ENCODE measurements at places on chromosomes 12 and 14. TPM values are rescaled to one million over a fixed set of nuclear protein-coding genes. Genes with fewer than 3 reads are reported as not detected.
A peak's percentile ranks its signal among the peaks of the same experiment; 100 is the strongest.

The OR4M1 gene
- total RNA-seq = not detected

The CISTR gene
- total RNA-seq = 1.4 TPM

The GSG1 gene
- total RNA-seq = not detected

GRCh38 chr14:71004481-71004880 is 97.2 kb downstream of the PCNX1 start:
- no peak for DNase-seq

GRCh38 chr12:113285679-113286610 is 49.0 kb downstream of the SLC8B1 start:
- no peak for DNase-seq

DNA sequence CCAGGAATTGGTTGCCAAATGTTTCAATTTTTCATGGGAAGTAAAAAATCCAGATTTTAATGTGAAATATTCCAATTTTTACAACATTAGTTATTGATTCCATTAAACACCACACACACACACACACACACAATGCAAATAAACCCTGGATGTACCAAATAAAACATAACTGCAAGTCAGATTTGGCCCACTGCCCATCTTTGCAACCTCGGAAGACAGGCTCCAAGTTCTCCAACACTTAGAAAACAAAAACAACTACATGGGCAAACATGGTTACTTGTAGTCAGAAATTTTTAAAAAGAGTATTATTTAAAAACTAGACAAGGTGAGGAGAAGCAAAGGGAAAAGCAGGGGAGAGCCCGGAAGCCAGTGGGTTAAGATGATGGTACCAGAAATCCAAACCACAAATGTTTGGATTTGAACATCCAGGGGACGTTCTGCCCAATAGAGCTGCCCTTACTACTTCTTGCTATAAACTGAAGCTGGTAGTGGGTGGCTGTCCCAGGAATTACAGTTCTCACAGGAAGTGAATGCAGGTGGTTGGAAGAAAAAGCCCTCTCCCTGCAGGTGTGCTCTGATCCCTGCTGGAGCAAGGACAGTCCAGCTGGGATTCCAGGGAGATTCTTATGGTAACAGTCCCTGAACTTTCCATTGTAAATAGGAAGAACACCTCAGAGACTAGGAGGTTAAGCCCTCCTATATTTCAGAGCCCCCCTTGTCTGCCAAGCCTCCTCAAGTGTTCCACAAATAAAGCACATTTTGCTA is 111.7 kb downstream of the SLC25A21 start:
- no peak for DNase-seq

DNA sequence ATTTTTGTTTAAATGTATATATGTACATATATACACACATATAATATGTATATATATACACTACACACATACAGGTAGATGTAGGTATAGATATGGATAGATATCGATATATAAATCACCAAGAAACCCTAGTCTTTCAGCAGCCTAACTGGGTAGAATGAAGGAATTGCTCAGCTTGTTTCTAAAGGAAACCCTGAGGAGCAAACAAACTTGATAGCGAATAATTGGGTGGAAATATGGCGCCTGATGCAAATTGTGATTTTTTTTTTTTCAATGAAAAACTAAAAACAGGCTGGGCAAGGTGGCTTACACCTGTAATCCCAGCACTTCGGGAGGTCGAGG is 254 bp upstream of the CCDC177 start:
- no peak for DNase-seq

GRCh38 chr12:13499008-13499407 is 302.5 kb downstream of the EMP1 start:
- no peak for DNase-seq

GRCh38 chr12:54251667-54252284 is 28.1 kb downstream of the CBX5 start:
- no peak for DNase-seq

DNA sequence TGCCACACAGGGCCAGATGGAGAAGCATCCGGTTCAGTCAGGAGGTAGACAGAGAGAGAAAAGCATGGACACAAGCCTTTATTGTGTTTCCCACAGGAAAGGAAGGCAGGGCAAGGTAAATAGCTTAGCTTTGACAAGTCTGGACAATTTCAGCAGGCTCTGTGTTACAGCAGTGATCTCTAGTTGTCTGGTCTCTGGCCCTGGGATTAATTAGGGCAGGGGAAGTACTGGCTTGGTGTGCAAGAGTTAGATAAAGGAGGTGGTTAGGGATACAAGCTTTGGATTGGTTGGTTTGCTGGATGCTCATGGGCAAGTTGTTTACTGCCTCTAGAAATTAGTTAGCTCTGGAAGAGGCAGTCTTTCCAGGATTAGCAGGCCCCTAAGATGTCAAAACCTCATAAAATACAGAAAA is 15.1 kb upstream of the NGDN start:
- no peak for DNase-seq

- peak; percentile 74 for DNase-seq
These were observed 58.2 kb downstream of the DICER1 start for GRCh38 chr14:95098984-95099599.

DNA sequence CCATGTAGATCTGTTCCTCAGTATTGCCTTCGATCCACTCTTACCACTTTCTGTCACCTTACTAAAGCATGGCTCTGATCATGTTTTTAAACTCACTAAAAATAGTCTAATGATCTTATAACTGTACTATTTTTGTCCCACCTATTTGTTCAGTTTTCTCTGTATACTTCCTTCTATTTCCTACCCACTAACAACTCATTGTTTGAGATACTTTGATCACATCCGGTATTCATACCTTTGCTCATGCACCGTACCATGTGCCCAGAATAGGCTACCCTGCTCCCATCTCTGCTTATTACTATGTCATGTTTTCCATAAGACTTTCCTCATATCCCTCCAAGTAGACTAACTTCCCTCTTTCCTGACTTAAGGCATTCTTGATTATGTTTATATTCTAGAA is 128.6 kb downstream of the MED13L start:
- no peak for DNase-seq
